Sigmoid colon (tissue), 7 donors: ENCODE measurements at places on chromosomes 12 and 14. TPM values are rescaled to one million over a fixed set of nuclear protein-coding genes. Genes with fewer than 3 reads are reported as not detected.

Gene APPL2
- 97.5 TPM for total RNA-seq

Gene PARPBP
- total RNA-seq: 1.8 TPM

- DNase-seq: no peak
These were observed 153.9 kb downstream of the RAD51B start for GRCh38 chr14:67973436-67973835.

DNA sequence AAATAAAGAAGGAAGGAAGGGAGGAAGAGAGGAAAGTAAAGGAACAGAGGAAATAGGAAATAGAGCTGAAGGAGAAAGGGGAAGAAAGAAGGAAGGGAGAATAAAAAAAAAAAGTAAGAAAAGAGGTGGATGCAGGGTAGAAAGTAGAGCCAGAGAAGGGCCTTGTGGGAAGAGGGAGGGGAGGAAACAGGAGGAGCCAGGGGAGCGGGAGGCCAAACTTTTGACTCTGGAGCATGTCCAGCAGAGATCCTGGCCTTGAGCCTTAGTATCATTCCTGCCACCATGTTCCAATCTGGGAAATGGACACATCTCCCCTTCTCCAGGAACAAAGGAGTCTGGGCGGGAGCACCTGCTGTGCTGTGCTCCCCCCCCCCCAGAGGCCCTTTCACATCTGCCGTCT, 11.1 kb upstream of the SMUG1 start:
- DNase-seq: no peak

Gene TAS2R30
- total RNA-seq: 10.5 TPM

Gene AHNAK2
- 218 TPM for total RNA-seq

Gene GALC
- 13.2 TPM for total RNA-seq

Gene RNASE7
- total RNA-seq: not detected

GRCh38 chr14:22282417-22282816, 306.6 kb downstream of the DAD1 start:
- no peak for DNase-seq

- DNase-seq: no peak
These were observed 1204.8 kb downstream of the GALC start for GRCh38 chr14:86788224-86788623.

Gene KLRC4
- total RNA-seq: 0.54 TPM

Gene BATF
- 2.3 TPM for total RNA-seq

- peak; percentile 64 for DNase-seq
These were observed 3.4 kb upstream of the ARHGAP5 start for GRCh38 chr14:32073537-32074189.

Gene NCAPD2
- total RNA-seq: 11.9 TPM

DNA sequence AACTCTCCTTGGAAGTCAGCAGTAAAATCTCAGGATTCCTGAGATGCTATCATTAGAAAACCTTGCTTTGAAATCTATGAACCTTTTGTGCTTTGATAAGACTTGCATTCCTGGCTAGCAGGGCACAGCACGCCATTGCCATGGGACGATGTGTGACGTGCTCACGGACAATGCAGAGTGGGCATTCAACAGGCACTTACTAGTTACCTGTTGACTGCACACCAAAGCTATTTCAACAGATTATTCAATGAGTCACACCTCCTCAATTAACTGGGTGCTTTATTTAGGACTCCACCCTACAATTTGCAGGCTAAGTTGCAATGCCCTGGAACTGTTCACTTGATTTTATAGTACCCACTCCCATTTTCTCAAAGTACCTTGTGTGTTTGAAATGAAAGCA, 11.3 kb downstream of the NOS1 start:
- no peak for DNase-seq

DNA sequence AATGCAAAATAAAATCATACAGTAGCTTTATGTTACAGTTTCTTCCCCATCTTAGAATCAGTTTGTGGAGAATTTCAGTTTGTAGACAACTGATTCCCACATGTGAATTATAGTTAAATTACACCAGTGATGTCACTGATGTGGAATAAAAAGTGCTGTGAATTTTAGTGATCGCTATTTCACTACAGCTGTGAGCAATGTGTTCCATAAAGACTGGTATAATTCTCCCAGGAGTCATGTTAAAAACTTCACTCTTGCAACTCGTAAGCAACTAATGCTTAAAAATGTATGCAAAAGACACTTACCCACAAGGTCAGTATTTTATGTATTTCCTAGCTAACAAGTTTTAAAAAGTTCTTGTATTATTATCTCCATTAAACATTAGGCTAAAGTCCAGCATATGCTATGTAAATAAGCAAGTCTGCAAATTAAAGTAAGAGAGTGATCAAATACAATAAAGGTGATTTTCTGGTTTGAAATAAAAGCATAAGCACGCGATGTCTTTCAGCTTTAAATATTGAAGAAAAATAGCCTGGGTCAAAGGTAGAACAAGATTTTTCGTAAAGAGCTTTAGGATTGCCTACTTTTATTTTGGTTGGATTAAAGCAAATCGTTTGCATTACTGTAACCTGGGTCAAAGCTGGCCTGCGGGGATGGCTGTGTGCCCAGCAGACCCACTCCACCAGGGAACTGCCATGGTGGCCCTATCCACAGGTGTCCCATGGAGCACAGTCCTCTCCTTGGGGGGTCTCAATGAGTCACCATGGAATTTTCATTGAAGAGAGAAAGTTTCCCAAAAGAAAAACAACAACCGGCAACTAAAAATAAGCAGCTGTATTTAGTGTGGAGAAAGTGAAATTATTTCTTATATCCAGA, 12.7 kb upstream of the LRIG3 start:
- no peak for DNase-seq

Gene GOLGA5
- 36.0 TPM for total RNA-seq

DNA sequence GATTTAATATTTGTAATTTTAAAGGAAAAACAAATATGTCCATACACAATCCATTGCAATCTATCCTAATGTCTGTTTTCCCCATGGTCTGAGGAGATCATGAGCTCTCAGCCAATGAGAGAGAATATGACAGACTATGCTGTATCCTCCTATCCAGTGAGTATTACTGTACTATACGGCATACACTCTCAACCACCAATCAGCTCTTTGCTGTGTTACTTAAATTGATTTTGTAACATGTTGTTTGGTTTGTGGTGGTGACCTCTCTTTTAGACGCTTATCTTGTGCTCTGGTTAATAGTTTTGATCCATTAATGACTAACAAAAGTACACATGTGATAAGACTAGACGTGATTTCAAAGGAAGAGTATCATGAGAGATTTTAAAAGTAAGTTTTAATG, 231.5 kb upstream of the FOXN3 start:
- DNase-seq: no peak

- no peak for DNase-seq
These were observed 95.9 kb downstream of the PHLDA1 start for GRCh38 chr12:75935539-75936242.

GRCh38 chr14:93332397-93332852, 411 bp downstream of the BTBD7 start:
- peak; percentile 78 for DNase-seq

DNA sequence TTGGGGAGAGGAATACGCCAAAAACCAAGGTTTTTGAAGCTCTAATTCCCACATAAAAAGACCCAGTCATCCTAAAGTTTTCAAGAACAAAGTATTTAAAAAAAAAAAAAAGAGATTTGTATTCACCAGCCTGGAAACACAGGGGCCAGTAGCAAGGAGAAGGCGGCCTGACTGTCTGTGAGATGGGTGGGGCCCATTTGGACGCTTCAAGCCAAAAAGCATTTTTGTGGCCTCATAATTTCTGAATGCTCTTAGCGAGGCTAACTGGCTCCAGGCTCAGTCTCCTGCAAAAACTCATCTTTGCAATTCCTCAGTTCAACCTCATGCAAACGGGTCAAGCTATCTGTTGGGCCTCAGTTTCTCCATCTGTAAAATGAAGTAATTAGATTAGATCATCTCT, 514.1 kb downstream of the MED13L start:
- DNase-seq: no peak

DNA sequence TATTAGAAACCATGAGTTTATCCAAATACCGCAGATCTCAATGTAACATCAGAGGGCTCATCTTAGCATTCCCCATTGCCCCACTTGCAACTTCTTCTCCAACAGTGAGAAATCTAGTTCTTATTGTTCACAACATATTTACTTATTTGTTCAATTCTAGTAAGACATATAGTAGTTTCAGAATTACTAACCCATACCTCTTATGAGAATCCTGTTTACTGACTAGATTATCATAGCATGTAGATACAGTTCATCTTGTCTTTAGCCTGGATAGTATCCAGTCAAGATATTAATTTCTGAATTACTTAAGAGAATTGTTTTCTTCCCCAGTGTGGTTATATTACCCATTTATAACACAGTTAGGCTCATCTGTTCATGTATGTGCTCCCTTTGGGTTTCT, 80.6 kb downstream of the NIN start:
- no peak for DNase-seq

DNA sequence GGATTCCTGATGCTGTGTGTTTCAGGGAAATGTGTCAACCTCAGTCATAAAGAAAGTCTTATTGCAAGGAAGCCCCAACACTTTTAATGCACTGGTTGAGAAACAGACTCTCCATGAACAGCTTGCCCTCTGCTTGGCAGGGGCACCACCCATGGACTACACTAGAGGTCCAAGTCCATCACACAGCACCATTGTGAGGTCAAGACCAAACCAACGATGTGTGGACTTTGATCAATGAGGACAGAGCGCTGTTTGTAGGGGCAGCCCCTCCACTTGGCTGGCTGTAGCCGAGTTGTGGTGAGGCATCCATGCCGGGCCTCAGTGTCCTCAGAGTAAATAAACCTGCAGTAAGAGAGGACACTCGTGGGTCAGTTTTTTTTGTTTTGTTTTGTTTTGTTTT, 29.8 kb downstream of the ZFYVE21 start:
- peak; percentile 25 for DNase-seq

Gene GRIN2B
- 0.41 TPM for total RNA-seq

DNA sequence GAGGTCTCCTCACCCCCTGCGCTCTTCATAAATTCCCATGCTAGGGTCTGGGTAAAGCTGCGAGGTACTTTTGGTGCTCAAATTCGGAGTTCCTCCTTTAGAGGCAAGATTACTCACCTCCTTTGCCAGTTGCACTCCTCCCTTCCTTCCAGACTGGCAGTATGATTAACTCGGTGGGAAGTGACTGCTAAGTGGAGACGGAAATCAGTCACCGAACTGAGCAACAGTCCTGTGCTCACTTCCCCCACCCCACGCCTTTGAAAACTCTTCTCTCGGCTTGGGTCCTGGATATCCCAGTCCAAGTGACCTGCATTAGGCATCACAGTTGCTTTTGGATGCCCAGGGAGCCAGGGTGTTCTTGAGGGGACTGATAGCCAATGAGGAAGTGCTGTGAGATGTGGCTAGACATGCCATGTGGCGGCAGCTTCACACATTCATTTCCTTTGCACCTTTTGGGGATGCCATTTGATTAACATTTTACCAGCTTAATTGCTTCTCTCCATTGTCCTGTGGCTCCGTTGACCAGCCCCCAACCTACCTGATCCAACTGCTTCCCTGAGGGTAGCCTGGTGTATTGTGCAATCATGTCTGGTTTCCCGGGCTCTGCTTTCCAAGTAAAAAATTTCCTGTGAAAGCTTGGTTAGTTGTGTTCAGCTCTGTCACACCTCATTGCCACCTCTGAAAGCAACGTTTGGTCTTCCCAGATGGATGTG, 840 bp downstream of the PNP start:
- DNase-seq: peak; percentile 73

GRCh38 chr12:124566997-124567672, at the start of gene NCOR2:
TSS of gene NCOR2 (minus strand) at chr12:124567612. CDS start at chr12:124495251, 72,361 bp downstream.
- no peak for DNase-seq

GRCh38 chr12:27861428-27862167, 81.6 kb upstream of the MANSC4 start:
- DNase-seq: peak; percentile 92

DNA sequence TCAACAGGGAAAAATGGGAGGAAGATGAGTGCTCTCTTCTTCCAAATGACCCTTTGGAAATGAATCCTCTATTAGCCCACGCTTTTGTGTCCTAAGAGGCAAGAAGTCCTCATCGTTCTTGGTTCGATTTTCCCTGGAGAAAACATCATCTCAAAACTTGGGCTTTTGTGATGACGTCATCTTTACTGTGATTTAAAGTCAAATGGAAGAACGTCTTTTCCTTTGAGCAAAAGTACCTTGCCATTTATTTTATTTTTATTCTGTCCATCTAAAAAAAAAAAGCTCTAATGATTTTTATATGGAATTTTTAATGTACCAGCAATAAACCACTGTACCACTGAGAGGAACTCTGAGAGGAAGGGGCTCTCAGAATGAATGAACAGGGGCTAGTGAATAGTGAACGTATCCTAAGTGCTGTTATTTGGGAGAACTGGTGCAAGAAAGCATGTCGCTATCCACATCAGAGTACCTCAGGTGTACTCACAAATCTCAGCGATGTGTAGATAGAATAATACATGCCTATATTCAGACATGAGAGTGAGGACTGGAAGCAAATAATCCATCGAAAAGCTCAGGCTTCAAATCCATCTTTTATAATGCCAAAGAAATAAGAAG, 124.8 kb downstream of the HMGA2 start:
- DNase-seq: no peak

Gene ALDH2
- total RNA-seq: 132 TPM

DNA sequence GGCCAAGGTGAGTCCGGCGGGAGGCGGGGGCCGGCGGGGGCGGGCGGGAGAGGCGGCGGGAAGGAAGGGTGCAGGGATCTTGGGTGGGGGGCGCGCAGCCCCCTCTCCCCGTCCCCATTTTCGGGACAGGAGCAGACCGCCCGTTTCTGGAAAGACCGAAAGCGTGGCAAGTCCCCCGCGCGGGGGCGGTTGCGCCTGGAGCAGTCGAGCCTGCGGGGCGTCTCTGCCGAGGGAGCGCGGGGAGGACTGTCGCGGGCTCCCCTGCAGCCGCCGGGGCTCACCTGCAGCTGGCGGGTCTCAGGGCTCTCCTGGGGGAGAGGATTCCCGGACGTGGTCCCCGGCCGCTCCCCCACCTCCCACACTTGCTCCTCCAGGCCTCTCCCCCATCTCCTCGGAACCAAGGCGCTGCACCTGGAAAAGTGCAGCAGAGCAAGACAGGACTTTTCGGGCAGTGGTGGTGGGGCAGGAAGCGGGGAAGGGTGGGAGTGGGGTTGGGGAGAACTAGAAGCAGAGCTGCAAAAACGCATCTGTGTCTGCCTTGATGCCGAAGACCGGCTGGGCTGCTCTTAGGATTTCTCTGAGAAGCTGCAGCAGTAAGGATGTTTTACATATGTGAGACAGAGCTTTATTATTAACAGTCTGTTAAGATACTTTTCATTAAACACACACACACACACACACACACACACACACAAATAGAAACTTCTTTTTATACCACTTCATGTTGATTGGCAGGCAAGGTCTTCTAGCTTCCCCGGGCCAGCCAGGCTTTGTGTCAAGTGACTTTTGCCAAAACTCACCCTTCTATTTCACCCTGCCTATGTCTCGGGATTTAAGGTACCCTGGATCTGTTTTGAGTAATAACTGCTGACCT, 677 bp downstream of the C12orf75 start:
- DNase-seq: no peak

Gene STXBP6
- 15.2 TPM for total RNA-seq

DNA sequence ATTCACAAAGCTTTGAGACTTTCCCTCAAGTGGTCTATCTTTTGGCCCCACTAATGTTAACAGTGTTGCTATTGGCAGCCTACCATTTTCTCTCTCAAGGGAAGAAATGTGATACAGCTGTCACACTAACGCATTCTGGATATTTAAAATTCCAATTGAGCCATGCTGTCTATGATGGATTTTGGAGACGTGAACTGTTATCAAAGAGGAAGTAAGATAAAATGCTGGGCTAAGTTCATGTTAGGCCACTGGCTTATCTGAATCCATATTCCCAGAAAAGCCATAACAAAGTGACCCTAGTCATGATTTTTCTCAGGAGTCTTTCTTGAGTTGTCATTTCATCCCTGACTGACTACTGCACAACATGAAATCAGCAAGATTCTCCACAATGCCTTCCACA, 200.2 kb downstream of the PHLDA1 start:
- no peak for DNase-seq

GRCh38 chr14:91144425-91145145, 30.7 kb downstream of the DGLUCY start:
- no peak for DNase-seq
